ENCODE measurements at places on chromosomes 13 and 19.

DNA sequence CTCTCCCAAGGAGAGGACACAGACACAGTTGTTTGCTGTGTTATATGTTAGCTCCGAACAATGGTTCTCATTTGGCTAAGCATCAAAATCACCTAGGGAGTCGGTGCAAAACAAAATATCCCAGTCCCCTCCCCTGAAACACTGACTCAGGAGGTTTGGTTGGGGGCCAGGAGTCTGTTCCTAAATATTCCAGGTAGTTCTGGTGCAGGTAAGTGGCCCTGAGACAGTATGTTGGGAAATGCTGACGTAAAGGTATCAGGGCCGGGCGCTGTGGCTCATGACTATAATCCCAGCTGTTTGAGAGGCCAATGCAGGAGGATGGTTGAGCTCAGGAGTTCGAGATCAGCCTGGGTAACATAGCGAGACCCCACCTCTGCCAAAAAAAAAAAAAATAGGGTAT lies 2.3 kb upstream of the MAP2K7 start:
- no peak for DNase-seq

GRCh38 chr19:13209484-13210338 lies 59.5 kb downstream of the IER2 start:
- DNase-seq, result no peak

DNA sequence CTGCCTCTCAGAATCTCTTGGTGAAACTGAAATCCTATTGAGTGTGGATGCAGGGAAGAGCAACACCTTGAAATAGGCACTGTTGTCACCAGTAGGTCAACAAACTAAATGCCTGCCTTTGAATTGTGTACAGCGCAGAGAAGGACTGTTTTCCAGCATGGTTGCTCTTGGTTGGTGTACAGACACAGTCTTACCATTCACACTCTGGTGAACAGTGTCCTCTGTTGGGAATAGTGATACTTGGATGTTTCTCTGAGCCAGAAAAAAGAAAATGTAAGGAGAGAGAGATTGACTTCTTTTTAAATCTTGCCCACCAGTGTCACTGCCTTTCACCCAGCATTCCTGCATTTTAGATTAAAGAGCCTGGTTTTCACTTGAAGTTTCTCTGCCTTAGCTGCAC lies 179.7 kb downstream of the STK24 start:
- DNase-seq, result no peak

- no peak for DNase-seq
Observed at GRCh38 chr13:79880818-79881217, 399.9 kb downstream of the NDFIP2 start.

GRCh38 chr19:4976401-4977298 lies 7.7 kb downstream of the KDM4B start:
- DNase-seq, result no peak

DNA sequence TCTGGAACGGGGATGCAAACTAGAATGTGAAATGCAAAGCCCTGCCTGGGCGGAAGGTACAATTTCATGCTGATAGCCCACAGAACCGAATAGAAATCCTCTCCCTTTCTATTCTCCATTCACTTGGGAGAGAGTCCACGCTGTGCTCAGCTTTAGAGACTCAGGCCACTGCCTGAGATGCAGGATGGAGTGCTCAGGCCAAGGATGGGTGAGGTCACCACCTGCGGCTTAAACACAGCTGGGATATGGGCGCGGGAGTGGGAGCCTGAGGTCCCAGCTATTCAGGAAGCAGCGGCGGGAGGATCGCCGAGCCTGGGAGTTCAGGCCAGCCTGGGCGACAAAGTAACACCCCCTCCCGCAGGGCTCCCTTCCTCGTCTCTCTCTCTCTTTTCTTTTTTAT lies 446 bp upstream of the ZNF83 start:
- DNase-seq, result no peak

DNA sequence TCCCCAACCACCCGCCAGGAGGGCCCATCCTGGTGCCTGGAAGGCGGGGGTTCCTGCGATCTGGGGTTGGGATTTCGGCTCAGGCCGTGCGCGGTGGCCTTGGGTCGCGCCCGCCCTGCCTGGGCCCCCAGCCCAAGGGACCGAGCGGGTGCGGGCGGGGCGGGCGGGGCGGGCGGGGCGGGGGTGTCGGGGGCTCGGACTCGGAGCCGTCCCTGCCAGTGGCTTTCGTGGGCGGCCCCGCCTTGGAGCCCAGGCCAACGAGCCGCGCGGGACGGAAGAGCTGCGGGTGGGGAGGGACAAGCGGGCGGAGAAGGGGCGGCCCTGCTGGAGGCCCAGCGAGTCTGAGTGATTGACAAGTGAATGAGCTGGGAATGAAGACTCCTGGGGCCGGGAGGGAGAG lies 24.6 kb upstream of the ZNF729 start:
- DNase-seq, result no peak

DNA sequence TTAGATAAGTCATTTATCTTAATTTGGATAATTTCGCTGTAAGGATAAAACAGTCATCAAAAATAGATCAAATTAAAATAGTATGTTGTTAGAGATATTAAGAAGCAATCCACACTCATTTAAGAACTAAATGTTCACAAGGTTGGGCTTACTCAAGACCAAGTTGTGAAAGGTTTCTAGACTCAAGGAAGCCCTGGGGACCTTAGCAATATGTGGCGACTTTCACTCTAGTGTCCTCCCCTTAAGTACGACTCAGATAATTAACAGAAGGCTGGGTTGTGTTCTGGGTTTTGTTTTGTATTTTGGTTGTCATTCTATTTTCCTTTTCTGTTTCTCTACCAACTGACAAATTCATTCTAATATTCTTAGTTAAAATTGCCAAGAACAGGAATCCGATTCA lies 1008.0 kb downstream of the PCDH9 start:
- no peak for DNase-seq

GRCh38 chr13:43074824-43075510 lies 51.6 kb downstream of the DNAJC15 start:
- no peak for DNase-seq

DNA sequence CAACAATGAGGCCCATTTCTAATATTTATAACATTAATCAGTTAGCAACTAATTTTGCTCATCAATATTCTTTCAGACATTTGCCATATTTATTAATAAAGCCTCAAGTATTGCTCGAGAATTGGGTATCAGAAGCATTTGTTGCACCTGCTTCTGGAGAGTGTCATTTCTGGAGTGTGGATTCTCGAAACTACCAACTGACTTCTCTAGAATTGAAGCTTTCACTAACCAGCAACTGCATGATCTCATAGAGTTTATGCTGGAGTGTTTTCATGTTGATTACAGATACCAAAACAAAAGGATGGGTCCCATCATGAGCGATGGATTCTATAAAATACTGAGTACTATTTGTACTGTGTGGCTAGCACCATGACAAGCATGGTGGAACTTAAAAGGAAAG lies 121.0 kb upstream of the SLC7A1 start:
- DNase-seq, result no peak

DNA sequence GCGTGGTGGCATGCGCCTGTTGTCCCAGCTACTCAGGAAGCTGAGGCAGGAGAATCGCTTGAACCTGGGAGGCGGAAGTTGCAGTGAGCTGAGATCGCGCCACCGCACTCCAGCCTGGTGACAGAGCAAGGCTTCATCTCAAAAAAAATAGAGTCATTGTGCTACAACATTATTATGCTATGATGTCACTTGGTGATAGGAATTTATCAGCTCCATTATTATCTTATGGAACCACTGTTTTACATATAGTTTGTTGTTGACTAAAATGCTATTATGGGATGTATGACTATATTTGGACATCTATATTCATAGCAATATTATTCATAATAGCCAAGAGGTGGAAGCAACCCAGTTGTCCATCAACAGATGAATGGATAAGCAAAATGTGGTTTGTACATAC lies 26.4 kb upstream of the SLC7A1 start:
- DNase-seq, result no peak

DNA sequence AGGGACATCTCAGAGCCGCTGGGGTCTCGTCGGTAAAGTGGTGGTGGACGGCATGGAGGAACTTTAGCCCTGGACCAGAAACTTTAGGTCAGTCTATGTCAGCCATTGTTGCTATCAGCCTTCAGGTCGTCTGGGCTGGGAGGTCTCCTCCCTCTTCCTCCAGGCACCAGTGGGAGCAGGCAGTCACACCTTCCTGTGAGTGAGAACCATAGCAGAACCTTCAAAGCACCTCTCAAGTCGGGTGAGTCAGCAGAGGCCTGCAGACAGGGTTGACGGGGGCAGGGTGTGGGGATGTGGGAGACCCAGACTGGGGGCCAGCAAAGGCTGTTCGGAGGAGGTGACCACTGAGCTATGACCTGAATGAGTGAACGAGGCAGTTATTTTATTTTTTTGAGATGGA lies 15.4 kb upstream of the SBNO2 start:
- DNase-seq, result no peak

DNA sequence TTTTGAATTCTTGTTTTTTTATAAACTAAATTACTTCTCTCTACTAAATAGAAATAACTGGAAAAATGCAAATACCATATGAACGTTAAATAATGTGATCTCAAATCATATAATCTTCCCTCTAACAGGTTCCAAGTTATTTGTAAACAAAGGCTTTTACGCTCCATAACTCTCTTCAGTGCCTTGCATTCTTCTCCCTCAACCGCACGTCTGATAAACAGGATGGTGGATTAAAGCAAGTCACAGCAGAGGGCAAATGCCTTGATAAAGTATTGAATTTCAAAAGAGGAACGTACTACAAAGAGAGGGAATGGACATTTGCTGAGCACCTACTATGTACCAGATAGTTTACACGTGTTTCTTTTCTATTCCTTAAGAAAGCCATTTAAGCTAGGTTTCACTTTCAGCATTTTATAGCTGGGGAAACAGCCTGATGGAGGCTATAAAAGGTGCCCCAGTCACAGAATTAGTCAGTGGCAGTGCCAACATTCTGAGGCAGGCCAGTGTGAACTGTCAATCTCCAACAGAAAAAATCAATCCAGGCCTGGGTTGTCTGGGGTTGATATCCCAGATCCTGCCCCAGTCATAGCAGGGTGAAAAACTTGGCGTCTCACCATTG lies 15.8 kb downstream of the MRPS31 start:
- DNase-seq, result no peak

DNA sequence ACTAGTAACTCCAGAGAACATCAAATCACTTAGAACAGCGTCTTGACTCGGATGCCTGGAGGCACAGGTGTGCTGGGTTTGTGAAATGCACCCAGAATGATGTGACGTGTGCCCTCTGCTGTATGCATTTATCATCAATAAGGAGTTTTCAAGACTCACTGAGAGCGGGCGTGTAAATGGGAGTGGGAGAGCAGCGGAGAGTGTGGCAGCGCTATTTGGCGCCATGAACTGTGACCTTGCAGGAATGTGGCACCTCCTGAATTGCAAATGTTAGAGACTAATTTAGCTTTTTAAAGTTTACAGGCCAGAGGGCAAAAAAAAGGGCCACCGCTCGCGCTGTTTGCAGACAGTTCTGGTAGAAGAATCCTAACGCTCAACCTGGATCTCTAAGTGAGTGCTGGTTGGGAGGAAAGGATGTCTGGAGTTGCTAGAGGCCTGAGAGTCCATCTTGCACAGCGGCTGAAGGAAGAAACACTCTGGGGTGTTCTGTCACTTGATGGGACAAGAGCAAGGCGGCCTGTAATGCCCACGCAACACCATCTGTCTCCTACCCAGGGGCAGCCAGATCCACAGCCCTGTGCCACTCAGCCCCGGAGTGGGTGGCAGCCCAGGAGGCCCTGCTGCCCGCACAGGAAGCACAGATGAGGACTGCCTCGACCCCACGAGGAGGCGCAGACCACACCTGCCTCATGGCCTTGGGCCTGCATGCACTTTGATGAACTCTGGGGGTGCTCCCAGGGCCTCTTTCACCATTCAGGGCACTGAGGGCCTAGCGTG lies 19.7 kb downstream of the RANBP3 start:
- no peak for DNase-seq

- DNase-seq, result no peak
Observed at GRCh38 chr13:102322211-102322610, 79.6 kb downstream of the FGF14 start.

DNA sequence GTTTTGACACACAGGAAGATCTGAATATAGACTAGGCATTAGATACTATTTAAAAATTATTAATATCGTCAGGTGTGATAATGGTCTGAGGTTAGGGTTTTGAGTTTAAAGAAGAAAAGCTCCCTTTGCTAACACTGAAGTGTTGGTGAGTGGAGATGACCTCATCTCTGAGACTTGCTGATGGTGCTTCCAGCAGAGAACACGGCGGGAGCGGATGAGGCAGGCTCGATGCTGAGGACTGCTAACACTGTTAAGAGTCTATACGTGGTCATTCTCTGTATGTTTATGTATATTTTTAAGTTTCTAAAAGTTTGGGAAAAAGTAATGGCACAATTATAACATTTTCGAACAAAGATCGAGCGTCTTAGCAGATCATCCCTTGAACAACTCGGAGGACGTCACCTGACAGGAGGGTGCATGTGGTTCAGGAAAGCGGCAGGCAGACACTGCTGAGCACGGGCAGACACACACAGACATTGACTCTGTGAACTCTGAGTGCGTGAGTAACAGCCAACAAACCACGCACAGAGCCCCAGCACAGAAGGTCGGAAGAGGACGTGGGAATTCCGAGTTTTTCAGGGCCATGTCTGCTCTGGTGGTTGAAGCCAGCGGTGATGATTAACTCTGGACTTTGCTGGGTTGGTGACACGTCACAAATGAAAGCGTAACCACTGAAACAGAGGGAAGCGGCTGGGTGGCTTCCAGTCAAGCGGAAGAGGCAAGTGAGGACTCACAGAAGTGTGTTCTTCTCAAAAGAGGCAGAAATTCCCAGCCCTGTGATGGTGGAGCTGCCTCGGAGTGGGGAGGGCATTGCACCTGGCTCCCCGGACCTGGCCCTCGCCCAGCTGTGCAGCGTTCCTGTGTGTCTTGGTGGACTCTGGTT lies 91.9 kb upstream of the TEX29 start:
- DNase-seq, result no peak

DNA sequence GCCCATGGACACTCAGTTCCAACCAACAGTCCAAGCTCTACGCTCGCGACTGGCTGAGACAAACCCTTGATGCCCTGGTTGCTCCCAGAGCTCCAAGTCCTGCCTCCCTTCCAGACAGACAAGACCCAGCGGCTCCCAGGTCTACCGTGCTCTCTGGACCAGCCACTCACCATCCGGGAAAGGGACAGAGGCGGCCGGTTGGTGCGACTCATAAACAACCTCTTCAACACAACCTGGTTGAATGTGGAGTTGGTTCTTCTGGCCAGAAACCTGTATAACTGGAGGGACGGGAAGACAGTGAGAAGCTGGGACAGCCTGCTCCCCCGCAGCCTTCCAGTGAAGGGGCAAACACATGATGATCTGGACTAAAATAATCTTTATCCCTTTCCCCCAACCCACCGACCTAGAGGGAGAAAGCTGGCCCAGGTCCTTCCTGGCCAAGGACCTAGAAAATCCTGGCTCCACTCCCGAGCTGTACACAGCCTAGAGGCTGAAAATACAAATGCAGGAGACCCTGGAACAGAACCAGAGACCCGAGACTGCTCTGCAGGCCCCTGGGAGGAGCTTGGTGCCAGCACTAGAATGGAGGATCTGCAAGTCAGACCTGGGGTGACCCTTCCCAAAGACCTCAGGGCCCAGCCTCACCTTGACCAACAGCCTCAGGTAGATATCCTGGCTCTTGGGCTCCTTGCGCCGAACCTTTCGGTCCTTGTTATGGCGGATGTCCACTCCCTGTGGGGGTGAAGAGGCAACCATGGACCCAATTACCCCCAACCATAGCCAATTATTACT lies 1.6 kb downstream of the RPL18 start:
- DNase-seq, result no peak

Data from NCI-H1436 treated with DMSO at 0.1 percent for 48 hours (cell line).